ENCODE measurements at places on chromosomes 13 and 19.

- no peak for DNase-seq
Observed at GRCh38 chr19:1699386-1699785, 47.0 kb upstream of the TCF3 start.

DNA sequence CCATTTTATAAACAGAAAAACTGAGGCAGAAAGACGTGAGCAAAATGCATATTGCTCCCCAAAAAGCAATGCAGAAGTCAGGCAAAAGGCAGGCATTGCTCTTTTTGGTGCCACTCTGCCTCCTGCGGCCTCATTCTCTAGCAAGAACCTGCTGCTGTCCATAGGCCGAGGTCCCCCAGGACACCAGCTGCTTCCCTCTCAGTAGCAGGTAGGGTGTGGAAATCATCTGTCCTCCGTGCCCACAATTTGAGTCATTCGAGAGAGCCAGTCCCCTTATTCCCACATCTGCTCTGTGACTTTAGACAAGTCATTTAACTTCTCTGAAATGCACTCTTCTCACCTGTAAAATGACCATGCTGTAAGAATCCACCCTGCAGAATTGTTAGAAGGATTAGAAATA is 50.0 kb downstream of the TNFRSF19 start:
- no peak for DNase-seq

- no peak for DNase-seq
Observed at GRCh38 chr13:37835392-37835791, 34.2 kb downstream of the TRPC4 start.

GRCh38 chr19:11067356-11068113 is 21.7 kb upstream of the LDLR start:
- no peak for DNase-seq

DNA sequence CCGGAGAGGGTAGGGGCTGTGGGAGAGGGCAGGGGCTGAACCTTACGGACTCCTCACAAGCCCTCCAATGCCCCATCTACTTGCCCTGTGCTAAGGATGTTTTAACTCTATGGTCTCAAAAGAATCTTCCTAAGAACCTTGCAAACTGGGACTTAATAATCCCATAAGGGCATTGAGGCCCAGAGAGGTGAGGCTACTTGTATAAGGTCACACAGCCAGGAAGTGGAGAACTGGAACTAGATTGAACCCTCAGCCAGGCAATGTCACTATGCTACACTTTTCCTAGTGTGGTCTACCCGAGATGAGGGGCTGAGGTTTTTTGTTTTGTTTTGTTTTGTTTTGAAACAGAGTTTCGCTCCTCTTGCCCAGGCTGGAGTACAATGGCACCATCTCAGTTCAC is 10.5 kb upstream of the APOC4 start:
- DNase-seq: no peak

DNA sequence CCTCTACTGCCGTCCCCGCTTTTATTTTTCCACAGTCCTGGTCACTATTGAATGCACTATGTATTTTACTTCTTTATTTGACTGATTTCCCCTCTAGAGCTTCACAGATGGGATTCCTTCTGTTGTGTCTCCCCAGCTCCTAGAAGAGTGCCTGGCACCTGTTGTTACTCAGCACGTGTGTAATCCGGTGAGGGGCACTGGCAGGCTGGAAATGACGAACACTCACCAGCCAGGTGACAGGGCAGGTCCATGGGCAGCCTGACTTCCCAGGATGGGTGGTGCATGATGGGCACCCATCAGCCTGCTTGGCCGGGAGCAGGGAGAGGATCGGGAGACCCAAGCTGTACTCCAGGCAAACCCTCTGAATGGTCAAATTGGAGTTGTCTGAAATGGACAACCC is 67.2 kb downstream of the CEBPG start:
- DNase-seq: no peak

DNA sequence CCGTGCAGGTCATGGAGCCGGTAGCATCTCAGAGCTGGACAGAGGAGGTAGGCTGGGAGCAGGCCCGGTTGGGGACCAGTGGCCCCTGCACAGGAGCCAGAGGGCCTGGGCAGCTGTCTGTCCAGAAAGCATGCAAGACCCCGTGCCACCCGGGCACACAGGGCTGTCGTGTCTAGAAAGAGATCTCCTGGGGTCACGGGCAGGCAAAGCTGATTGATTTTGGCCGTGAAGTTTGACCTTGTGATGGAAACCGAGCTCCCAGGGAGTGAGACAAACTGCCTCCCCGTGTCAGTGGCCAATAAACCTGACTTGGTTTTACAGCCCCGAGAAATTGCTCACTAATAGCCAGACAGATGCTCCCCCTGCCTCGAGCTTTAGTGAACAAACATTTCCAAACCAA is 98.8 kb downstream of the KDM4B start:
- no peak for DNase-seq

DNA sequence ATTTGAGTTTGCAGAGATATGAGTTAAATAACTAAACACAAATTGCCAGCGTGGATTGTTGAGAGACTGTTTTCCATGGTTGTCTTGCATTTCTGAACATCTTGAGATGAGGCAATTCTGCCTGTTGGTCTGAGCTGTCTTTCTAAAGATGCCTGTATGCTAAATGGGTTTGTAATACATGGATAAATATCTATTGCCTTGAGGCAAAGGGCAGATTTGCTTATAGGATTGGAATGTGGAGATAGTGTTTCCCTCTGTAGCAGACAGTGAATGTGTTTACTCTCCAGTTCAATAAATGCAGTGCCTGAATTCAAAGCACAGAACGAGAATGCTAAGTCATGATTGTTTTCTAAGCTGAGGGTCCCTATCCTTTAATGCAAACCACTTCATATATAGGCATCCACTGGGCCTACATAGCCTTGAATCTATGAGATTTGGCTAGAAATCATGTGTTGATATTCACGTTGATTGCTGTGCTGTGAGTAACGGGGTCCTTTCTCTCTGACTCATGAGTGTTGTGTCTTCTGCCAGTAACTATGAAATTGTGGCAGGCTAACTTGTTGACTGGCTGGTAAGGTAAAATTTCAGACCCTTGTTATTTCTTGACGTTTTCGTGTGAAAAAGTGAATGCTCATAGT is 2554.8 kb downstream of the PCDH9 start:
- DNase-seq: no peak

DNA sequence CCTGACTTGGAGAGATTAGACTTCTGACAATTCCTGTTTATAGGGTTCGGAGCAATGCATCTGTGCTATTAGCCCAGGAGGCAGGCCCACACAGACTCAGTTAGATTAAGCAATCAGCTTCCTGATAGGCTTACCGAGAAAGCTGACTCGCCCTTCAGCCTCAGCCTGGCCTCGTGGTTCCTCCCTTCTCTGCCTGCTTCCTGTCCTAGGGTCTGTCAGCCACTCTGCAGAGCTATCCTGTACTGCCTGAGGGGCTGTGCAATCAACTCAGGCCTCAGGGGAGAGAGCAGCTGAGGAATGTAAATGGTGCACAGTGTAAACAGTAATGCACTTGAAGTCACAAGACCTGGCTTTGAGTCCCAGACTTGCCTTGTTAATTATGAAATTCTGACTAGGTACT is 30.7 kb downstream of the HTR2A start:
- DNase-seq: no peak

- no peak for DNase-seq
Observed at GRCh38 chr13:72125561-72125960, 258.6 kb upstream of the DACH1 start.

Measured in substantia nigra (tissue), 51 donors.